ENCODE measurements at places on chromosomes 2 and 18. TPM values are rescaled to one million over a fixed set of nuclear protein-coding genes. Genes with fewer than 3 reads are reported as not detected.
A peak's percentile ranks its signal among the peaks of the same experiment; 100 is the strongest.

CNTNAP5 gene
- total RNA-seq = 0.25 TPM

- no peaks in the 10 kb centered on the region for H3K36me3 ChIP-seq
- H3K4me3 ChIP-seq = no peak overlapping the region
- no peak overlapping the region for H3K27ac ChIP-seq
- DNase-seq = no peak
- no peaks in the 10 kb centered on the region for H3K4me1 ChIP-seq
Observed at GRCh38 chr2:129087133-129087813, 768.6 kb upstream of the HS6ST1 start.

GRCh38 chr2:42360493-42360889 is 526 bp downstream of the COX7A2L start:
- H3K36me3 ChIP-seq = no peaks in the 10 kb centered on the region
- DNase-seq = peak; percentile 51
- peak overlapping the region; percentile 82 for H3K27ac ChIP-seq
- H3K27me3 ChIP-seq = no peaks in the 10 kb centered on the region

CCDC141 gene
- total RNA-seq = 0.30 TPM

CDCA7 gene
- total RNA-seq = 35.3 TPM

DNA sequence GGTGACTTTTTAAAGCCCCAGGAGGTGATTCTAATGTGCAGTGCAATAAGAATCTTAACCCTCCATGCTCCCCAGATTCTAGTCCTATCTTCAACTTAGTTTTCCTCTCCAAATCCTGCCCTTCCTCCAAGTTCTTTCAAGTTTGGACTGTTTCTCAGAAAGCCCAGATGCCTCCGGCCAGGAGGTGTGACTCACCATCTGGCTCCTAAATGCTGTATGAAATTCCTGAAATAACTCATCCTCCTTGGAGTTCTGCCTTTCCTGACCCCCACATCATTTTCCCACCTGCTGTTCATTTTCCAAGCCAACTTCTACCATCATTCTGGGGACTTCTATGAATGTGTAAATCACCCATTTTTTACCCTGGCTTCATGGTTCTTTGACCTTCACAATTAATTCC is 118.2 kb upstream of the NOL4 start:
- no peak for DNase-seq
- no peaks in the 10 kb centered on the region for H3K4me1 ChIP-seq
- H3K27me3 ChIP-seq = no peaks in the 10 kb centered on the region
- no peaks in the 10 kb centered on the region for H3K36me3 ChIP-seq
- no peak overlapping the region for H3K4me3 ChIP-seq
- no peak overlapping the region for H3K27ac ChIP-seq

GRCh38 chr18:62833494-62833893 is 118.2 kb downstream of the PHLPP1 start:
- no peak overlapping the region for H3K4me3 ChIP-seq
- H3K4me1 ChIP-seq = peaks cover 13% of the 10 kb centered on the region
- H3K36me3 ChIP-seq = no peaks in the 10 kb centered on the region
- no peaks in the 10 kb centered on the region for H3K27me3 ChIP-seq
- no peak overlapping the region for H3K27ac ChIP-seq
- DNase-seq = no peak

- no peaks in the 10 kb centered on the region for H3K4me1 ChIP-seq
- H3K4me3 ChIP-seq = no peak overlapping the region
- no peaks in the 10 kb centered on the region for H3K27me3 ChIP-seq
- no peak for DNase-seq
- no peaks in the 10 kb centered on the region for H3K36me3 ChIP-seq
Observed at GRCh38 chr2:16870491-16871076, 204.9 kb upstream of the CYRIA start.

SH3RF3 gene
- total RNA-seq = 0.34 TPM

LYG1 gene
- 2.4 TPM for total RNA-seq

GRCh38 chr2:63048367-63049171 is 2.1 kb upstream of the OTX1 start:
- no peaks in the 10 kb centered on the region for H3K27me3 ChIP-seq
- H3K4me3 ChIP-seq = no peak overlapping the region
- no peak overlapping the region for H3K27ac ChIP-seq
- peaks cover 23% of the 10 kb centered on the region for H3K4me1 ChIP-seq
- no peaks in the 10 kb centered on the region for H3K36me3 ChIP-seq
- no peak for DNase-seq

NR4A2 gene
- total RNA-seq = 0.40 TPM

DNA sequence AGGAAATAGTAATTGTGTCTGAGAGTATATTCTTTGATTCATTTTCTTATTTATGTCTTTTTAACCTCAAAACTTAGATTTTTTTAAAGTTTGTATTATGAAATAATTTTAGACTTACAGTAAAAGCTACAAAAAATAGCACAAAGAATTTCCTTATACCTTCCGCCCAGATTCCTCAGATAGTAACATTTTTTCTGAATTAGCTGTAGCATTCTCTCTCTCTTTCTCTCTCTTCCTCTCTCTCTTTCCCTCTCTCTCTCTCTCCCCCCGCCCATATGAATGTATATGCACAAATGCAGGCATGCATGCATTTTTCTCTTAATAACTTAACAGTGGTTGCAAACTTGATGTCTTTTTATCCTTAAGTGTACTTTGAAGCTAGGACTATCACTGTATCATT is 361.1 kb upstream of the NRP2 start:
- peaks cover 10% of the 10 kb centered on the region for H3K4me1 ChIP-seq
- no peak overlapping the region for H3K4me3 ChIP-seq
- no peak overlapping the region for H3K27ac ChIP-seq
- no peaks in the 10 kb centered on the region for H3K36me3 ChIP-seq

DNA sequence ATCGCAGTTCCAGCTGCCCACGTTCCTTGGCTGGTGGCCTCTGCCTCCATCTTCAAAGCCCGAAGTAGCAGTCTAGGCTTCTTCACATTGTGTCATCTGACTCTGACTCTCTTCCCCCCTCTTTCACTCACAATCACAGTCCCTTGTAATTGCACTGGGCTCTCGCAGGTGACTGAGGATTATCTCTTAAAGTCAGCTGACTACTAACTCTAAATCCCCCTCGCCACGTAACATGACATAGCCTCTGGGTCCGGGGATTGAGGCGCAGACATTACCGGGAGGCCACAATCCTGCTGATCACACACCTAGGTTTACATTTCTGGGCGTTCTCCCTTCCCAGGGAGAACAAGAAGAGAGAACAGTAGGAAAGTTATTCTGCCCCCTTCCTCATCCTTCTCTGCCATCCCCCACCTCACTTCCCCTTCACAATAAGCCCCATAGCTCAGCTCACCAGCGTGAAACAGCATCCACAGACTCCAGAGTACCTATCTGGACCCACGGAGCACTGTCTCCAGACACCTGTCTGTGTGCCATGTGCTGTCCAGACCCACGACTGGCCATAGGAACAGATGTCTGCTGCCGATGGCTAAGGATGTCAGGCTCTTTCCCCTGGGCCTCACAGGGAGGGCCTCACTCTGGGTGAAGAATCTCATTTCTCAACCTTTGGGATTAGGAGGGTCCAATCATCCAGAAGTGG is 64.3 kb upstream of the FZD7 start:
- no peak overlapping the region for H3K4me3 ChIP-seq
- no peaks in the 10 kb centered on the region for H3K27me3 ChIP-seq
- H3K4me1 ChIP-seq = peaks cover 11% of the 10 kb centered on the region

PCARE gene
- total RNA-seq = not detected

DOCK10 gene
- 0.76 TPM for total RNA-seq

IL37 gene
- not detected for total RNA-seq

DNA sequence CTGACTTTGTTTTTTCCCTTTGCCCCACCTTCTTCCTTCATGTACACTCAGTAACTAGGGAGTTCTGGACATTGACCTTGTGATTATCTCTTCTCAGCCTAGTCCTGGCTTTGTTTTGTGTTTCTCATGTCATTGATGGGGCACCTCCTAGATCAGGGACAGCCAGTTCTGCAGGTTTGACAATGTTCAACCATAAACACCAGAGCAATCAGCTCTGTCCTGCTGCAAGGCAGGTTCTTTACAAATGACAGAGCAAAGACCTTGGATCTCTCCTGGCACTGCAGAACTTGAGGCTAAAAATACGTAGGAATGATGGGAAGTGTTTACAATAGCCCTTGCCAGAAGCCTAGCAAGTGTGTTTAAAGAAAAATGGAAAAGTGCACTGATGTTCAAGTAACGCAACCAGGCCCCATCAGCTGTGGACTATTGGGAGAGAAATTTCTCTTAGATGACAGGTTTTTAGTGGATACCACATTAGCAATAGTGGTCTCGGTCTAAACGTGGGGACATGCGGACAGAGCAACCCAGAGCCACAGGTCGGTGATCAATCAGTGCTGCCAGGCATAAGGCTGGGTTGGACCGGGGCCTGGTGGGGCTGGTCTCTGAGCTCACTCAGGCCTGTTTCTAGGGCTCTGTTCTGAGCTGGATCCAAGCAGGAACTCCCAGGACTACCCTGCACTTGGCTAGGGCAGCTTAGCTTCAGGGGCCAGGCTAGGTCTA is 76.8 kb downstream of the SOWAHC start:
- no peaks in the 10 kb centered on the region for H3K36me3 ChIP-seq
- DNase-seq = no peak
- H3K4me3 ChIP-seq = no peak overlapping the region
- H3K4me1 ChIP-seq = no peaks in the 10 kb centered on the region
- no peak overlapping the region for H3K27ac ChIP-seq
- no peaks in the 10 kb centered on the region for H3K27me3 ChIP-seq

- DNase-seq = no peak
- no peak overlapping the region for H3K27ac ChIP-seq
- H3K4me1 ChIP-seq = peaks cover 30% of the 10 kb centered on the region
- H3K4me3 ChIP-seq = no peak overlapping the region
- peaks cover 71% of the 10 kb centered on the region for H3K36me3 ChIP-seq
Observed at GRCh38 chr2:42585779-42586178, 17.3 kb downstream of the MTA3 start.

GRCh38 chr2:51528156-51528555 is 496.2 kb upstream of the NRXN1 start:
- no peak overlapping the region for H3K4me3 ChIP-seq
- H3K27ac ChIP-seq = no peak overlapping the region
- no peak for DNase-seq
- no peaks in the 10 kb centered on the region for H3K27me3 ChIP-seq
- no peaks in the 10 kb centered on the region for H3K36me3 ChIP-seq
- H3K4me1 ChIP-seq = no peaks in the 10 kb centered on the region

- H3K4me1 ChIP-seq = peaks cover 8% of the 10 kb centered on the region
- DNase-seq = no peak
- H3K27ac ChIP-seq = no peak overlapping the region
- no peaks in the 10 kb centered on the region for H3K36me3 ChIP-seq
- no peaks in the 10 kb centered on the region for H3K27me3 ChIP-seq
- H3K4me3 ChIP-seq = no peak overlapping the region
Observed at GRCh38 chr2:867296-867695, 83.4 kb upstream of the SNTG2 start.

CCBE1 gene
- total RNA-seq = not detected

DNA sequence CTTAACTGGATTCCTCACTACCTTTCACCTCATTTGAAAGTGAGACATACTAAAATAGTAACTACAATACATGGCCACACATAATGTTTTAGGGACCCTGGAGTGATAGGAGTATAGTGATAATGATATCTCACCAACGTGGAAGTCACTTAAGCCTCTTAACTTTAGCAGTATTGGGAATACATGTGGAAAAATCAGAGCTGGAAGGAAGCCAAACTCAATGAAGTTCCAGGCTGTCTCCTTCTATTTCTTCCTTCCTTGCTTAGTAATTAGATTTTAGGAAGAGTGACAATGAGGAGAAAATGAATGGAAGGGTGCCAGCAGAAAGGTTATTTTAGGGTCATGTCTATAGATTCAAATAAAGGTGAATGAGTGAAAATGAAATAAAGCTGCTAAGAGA is 387.3 kb downstream of the PLCL1 start:
- H3K27me3 ChIP-seq = no peaks in the 10 kb centered on the region
- H3K4me1 ChIP-seq = no peaks in the 10 kb centered on the region
- no peak for DNase-seq
- H3K27ac ChIP-seq = no peak overlapping the region

GRCh38 chr2:122218596-122218995 is 463.1 kb downstream of the TSN start:
- H3K36me3 ChIP-seq = no peaks in the 10 kb centered on the region
- no peaks in the 10 kb centered on the region for H3K4me1 ChIP-seq
- no peak for DNase-seq
- H3K27me3 ChIP-seq = no peaks in the 10 kb centered on the region

TUBA3E gene
- not detected for total RNA-seq

TMEM163 gene
- total RNA-seq = 4.7 TPM

GRCh38 chr18:37306432-37306831 is 259.2 kb downstream of the CELF4 start:
- H3K27ac ChIP-seq = no peak overlapping the region
- H3K4me3 ChIP-seq = no peak overlapping the region
- DNase-seq = no peak

GPR55 gene
- 2.9 TPM for total RNA-seq

AGXT gene
- not detected for total RNA-seq

- no peaks in the 10 kb centered on the region for H3K4me1 ChIP-seq
- no peak for DNase-seq
- H3K36me3 ChIP-seq = no peaks in the 10 kb centered on the region
- H3K27me3 ChIP-seq = 0 out of 2 replicates have a peak, but pooled peaks cover 2% of the 10 kb centered on the region
Observed at GRCh38 chr2:86302320-86302719, 35.1 kb downstream of the REEP1 start.

- H3K27ac ChIP-seq = no peak overlapping the region
- peaks cover 19% of the 10 kb centered on the region for H3K4me1 ChIP-seq
- H3K36me3 ChIP-seq = no peaks in the 10 kb centered on the region
Observed at GRCh38 chr18:62325806-62326645, 916 bp downstream of the TNFRSF11A start.

- no peak overlapping the region for H3K27ac ChIP-seq
- DNase-seq = no peak
- no peaks in the 10 kb centered on the region for H3K4me1 ChIP-seq
- H3K27me3 ChIP-seq = no peaks in the 10 kb centered on the region
Observed at GRCh38 chr2:10554961-10555809, 107.1 kb upstream of the ODC1 start.

DNA sequence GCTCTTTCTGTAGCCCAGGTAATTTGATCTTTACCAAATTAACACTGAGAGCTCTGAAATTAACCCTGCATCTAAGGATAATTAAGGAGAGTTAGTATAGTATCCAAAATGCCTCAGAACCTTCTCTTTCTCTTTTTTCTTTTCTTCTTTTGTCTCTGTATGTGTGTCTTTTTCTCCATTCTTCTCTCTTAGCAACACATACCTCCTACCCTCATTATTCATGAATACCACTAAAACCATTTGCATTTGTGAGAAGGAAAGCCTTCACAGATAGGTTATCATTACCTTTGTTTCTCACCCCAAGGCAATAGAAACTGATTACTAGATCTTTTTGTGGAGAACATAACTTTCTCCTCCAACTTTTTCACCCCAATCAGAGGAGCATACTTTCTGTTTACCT is 376.5 kb upstream of the NXPH2 start:
- no peak overlapping the region for H3K27ac ChIP-seq
- H3K4me1 ChIP-seq = no peaks in the 10 kb centered on the region
- no peak for DNase-seq

TMEFF2 gene
- not detected for total RNA-seq

Measured in Karpas-422 (cell line).